CD14-positive monocyte (primary cell): ENCODE measurements at places on chromosomes 3 and 15. TPM values are rescaled to one million over a fixed set of nuclear protein-coding genes. Genes with fewer than 3 reads are reported as not detected.

GRCh38 chr3:73018298-73018697 lies 21.7 kb downstream of the PPP4R2 start:
- no peaks in the 10 kb centered on the region for H3K4me1 ChIP-seq
- DNase-seq, result no peak
- no peak overlapping the region for H3K27ac ChIP-seq
- H3K36me3 ChIP-seq, result peaks cover 40% of the 10 kb centered on the region
- no peak overlapping the region for H3K4me3 ChIP-seq
- H3K27me3 ChIP-seq, result no peaks in the 10 kb centered on the region

- no peak overlapping the region for H3K4me3 ChIP-seq
- DNase-seq, result no peak
- no peaks in the 10 kb centered on the region for H3K36me3 ChIP-seq
These were observed 96.8 kb upstream of the ROBO2 start for GRCh38 chr3:76943058-76943457.

GRCh38 chr3:85567071-85567676 lies 608.4 kb downstream of the CADM2 start:
- H3K27ac ChIP-seq, result no peak overlapping the region
- H3K27me3 ChIP-seq, result no peaks in the 10 kb centered on the region

- peak; percentile 95 for DNase-seq
- H3K36me3 ChIP-seq, result no peaks in the 10 kb centered on the region
- H3K4me1 ChIP-seq, result peaks cover 81% of the 10 kb centered on the region
- H3K27ac ChIP-seq, result peak overlapping the region; percentile 47
- no peaks in the 10 kb centered on the region for H3K27me3 ChIP-seq
These were observed 65.1 kb downstream of the PPARG start for GRCh38 chr3:12353796-12354525.

- no peak overlapping the region for H3K4me3 ChIP-seq
- H3K27ac ChIP-seq, result no peak overlapping the region
These were observed 7.4 kb downstream of the TTLL3 start for GRCh38 chr3:9817436-9817835.

GRCh38 chr15:91694131-91694830 lies 159.2 kb upstream of the SLCO3A1 start:
- H3K36me3 ChIP-seq, result no peaks in the 10 kb centered on the region
- no peaks in the 10 kb centered on the region for H3K27me3 ChIP-seq
- no peak for DNase-seq
- no peaks in the 10 kb centered on the region for H3K4me1 ChIP-seq
- H3K4me3 ChIP-seq, result no peak overlapping the region

ALG1L2 gene
- polyA plus RNA-seq, result not detected
